ENCODE measurements at places on chromosomes 6 and 20. TPM values are rescaled to one million over a fixed set of nuclear protein-coding genes. Genes with fewer than 3 reads are reported as not detected.

SLC13A3 gene
- not detected for total RNA-seq

MRAP2 gene
- total RNA-seq: not detected

DNA sequence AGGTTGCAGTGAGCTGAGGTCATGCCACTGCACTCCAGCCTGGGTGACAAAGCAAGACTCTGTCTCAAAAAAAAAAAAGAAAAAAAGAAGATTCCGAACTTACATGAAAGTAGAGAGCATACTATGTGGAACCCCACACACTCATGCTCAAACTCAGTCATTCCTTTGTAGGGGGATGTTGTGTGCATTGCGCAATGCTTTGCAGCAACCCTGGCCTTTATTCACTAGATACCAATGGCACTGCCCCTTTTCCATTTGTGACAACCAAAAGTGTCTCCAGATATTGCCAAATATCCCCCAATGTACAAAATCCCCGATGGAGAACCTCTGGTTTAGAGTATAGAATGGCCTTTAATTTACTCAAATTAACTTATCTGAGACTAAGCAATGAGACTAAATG, 158.6 kb downstream of the GJA1 start:
- no peak overlapping the region for H3K4me3 ChIP-seq
- no peaks in the 10 kb centered on the region for H3K36me3 ChIP-seq
- H3K27me3 ChIP-seq: no peaks in the 10 kb centered on the region
- no peaks in the 10 kb centered on the region for H3K4me1 ChIP-seq
- no peak for DNase-seq
- H3K27ac ChIP-seq: no peak overlapping the region

RCAN2 gene
- 0.65 TPM for total RNA-seq

SIRPB1 gene
- total RNA-seq: 4.5 TPM

DNA sequence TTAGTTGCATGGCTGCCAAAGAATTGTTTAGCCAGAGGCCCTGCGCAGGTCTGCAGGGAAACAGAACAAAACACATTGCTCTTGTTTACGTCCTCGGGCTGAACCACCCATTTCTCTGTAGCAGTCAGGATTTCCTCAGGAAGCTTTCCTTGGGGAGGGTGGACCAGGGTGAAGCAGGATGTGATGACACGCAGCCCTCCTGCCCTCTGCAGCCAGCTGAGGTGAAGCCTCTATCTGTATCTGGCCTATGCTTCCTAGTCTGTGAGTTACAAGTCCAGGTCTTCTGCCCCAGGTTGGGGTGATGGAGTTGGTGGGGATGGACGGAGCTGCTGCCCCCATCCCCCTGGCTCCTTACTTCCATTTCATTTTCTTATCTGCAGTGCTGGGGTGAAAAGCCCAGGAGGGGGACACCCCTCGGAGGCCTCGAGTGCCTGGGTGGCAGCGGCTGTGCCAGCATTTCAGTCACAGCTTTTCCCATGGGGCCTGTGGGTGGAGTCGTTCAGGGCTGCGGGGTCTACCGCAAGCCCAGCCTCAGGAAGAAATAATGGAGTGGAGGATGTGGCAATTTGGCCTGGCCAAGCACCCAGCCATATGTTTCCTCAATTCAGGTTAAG, 24.9 kb downstream of the SASH1 start:
- H3K4me3 ChIP-seq: no peak overlapping the region
- H3K27ac ChIP-seq: peak overlapping the region; percentile 72
- DNase-seq: peak; percentile 10

DNA sequence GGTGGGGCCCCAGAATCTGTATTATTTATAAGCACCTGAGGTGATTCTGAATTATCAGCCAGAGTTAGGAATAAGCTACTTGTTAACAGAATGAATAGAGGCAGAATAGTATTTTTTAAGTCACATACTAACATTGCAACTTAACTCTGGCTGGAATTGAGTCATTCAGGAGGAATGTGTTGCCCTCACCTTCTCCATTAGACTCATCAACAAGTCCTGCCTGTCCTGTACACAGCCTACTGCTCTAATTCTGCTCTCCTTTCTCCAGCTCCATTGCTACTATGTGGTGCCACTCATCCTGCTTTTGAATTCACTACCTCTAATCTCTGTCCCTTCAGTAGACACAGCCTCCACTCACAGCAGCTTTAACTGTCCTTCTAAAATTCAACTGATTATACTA, 669.4 kb downstream of the DHX35 start:
- H3K4me1 ChIP-seq: no peaks in the 10 kb centered on the region
- no peak overlapping the region for H3K4me3 ChIP-seq
- no peak for DNase-seq
- no peaks in the 10 kb centered on the region for H3K27me3 ChIP-seq

GRCh38 chr6:163490826-163491577, 76.5 kb downstream of the QKI start:
- no peak overlapping the region for H3K4me3 ChIP-seq
- H3K27me3 ChIP-seq: no peaks in the 10 kb centered on the region
- H3K36me3 ChIP-seq: peaks cover 12% of the 10 kb centered on the region

GRCh38 chr6:102717737-102718456, 1324.4 kb downstream of the GRIK2 start:
- DNase-seq: no peak
- H3K27ac ChIP-seq: no peak overlapping the region
- no peak overlapping the region for H3K4me3 ChIP-seq

VEGFA gene
- 23.7 TPM for total RNA-seq

FAM209B gene
- 0.89 TPM for total RNA-seq

DNA sequence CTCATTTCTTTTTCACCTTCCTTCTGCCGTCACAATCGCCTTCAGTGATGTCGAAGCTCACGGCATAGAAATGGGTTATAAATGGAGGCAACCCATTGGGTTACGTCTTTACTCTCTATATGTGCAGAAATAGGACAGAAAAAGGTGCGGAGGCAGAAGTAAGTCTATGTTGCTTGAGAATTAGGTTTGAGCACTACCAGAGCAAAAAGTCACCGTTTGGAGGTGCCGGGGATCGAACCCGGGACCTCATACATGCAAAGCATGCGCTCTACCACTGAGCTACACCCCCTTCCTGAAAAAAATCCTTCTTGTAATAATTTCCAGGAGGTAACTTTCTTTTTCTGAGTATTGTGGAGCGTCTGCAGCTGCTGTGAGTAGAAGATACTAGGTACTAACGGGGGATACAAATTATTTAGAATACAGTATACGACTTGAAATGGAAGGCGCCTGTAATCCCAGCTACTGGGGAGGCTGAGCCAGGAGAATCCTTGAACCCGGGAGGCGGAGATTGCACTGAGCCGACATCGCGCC, 134.2 kb downstream of the TRIM27 start:
- no peak overlapping the region for H3K27ac ChIP-seq
- H3K4me3 ChIP-seq: peak overlapping the region; percentile 58
- DNase-seq: no peak
- peaks cover 13% of the 10 kb centered on the region for H3K36me3 ChIP-seq
- peaks cover 24% of the 10 kb centered on the region for H3K4me1 ChIP-seq

TMEM244 gene
- total RNA-seq: not detected

- H3K27me3 ChIP-seq: no peaks in the 10 kb centered on the region
- no peak overlapping the region for H3K4me3 ChIP-seq
- DNase-seq: no peak
- no peaks in the 10 kb centered on the region for H3K4me1 ChIP-seq
- no peak overlapping the region for H3K27ac ChIP-seq
Measured at GRCh38 chr6:155383913-155384312, 69.6 kb upstream of the TFB1M start.

- DNase-seq: no peak
- H3K4me3 ChIP-seq: no peak overlapping the region
- no peaks in the 10 kb centered on the region for H3K36me3 ChIP-seq
- no peak overlapping the region for H3K27ac ChIP-seq
- H3K27me3 ChIP-seq: no peaks in the 10 kb centered on the region
- no peaks in the 10 kb centered on the region for H3K4me1 ChIP-seq
Measured at GRCh38 chr20:53302695-53303412, 290.8 kb downstream of the ZNF217 start.

DNA sequence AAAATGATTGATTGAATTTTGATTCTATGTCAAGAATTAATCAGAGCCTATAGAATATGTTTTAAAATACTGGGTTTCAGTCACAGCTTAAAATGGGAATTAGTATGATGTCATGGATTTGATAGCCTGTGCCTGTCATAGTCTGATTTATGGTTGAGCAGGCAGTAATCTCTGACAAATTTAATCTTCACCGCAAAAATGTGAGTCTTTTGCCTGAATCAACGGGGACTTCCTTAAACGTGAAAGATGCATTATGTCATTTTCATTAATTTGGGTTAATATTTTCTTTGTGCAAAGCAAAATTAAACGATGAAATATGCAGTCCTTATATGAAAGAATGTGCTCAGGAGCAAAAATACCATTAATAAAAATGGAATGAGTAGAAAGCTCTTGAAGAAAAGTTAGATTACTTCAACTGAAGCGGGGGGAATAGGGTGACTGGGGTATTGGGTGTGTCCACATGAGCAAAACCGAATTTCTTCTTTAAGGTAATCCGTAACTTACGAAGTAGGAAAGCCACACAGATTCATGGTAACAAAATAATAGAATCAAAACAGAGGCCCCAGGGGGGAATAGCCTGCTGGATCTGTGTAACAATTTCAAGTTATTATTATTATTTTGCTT, 339.6 kb upstream of the NOX3 start:
- no peaks in the 10 kb centered on the region for H3K36me3 ChIP-seq
- DNase-seq: no peak
- no peak overlapping the region for H3K27ac ChIP-seq
- no peak overlapping the region for H3K4me3 ChIP-seq
- H3K4me1 ChIP-seq: no peaks in the 10 kb centered on the region

- no peaks in the 10 kb centered on the region for H3K27me3 ChIP-seq
- H3K27ac ChIP-seq: no peak overlapping the region
Measured at GRCh38 chr20:25744261-25744660, 47.6 kb upstream of the ZNF337 start.

Measured in activated CD4-positive, alpha-beta T cell treated with anti-CD3 and anti-CD28 coated beads, Interleukin-2, amount 10 ng/mL, durations not matched to agents 7 days and 5 days (primary cell).